Activated CD4-positive, CD25-positive, alpha-beta regulatory T cell (primary cell): ENCODE measurements at places on chromosomes 5 and 9.

DNA sequence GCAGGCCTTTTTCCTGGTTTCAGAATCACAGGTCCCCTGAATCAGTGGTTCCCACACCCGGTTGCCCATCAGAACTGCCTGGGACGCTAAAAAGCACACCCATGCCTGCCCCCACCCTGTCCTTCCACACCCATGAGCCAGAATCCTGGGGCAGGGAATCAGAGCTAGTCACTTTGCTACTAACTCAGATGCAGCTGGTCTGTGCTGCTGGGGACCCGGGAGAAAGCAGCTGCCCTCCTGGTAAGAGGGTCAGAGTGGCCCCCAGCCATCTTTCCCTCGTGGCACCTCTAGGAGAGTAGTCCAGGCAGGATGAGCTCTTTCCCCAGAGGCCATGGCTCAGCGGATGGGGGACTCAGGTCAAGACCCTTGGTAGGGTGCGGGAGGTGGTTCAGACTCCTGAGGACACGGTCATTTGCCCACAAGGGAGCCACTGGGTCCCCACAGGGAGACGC, 11.3 kb upstream of the NUP214 start:
- no peak for DNase-seq

GRCh38 chr9:130944510-130945058, 5.5 kb upstream of the FIBCD1 start:
- DNase-seq: no peak

GRCh38 chr9:107715740-107716139, 226.2 kb upstream of the KLF4 start:
- no peak for DNase-seq

- no peak for DNase-seq
These were observed 36.8 kb upstream of the NFIB start for GRCh38 chr9:14350754-14351153.

DNA sequence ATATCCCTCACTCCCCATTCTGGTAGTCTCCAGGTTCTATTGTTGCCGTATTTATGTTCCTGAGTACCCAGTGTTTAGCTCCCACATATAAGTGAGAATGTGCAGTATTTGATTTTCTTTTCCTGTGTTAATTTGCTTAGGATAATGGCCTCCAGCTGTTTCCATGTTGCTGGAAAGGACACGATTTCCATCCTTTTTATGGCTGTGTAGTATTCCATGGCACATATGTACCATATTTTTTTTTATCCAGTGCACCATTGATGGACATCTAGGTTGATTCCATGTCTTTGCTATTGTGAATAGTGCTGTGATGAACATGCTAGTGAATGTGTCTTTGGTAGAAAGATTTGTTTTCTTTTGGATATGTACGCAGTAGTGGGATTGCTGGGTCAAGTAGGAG, 98.2 kb downstream of the NNT start:
- no peak for DNase-seq

- DNase-seq: no peak
These were observed 282.3 kb downstream of the TMEM167A start for GRCh38 chr5:82794876-82795275.

DNA sequence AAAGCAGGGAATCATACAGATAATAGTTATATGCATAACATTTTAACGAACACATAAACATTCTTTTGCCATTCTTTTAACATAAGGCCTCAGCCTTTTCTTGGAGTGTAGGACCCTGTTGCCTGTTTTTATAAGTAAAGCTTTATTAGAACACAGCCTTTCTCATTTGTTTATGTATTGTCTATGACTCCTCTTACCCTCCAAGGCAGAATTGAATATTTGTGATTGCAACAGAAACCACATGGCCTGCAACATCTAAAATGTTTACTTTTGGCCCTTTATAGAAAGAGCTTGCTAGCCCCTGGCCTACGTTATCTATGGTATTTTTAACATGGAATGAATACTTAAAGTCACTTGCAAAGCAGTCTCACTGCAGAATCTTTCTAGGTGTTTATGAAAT, 2.6 kb downstream of the SLC31A1 start:
- no peak for DNase-seq

GRCh38 chr5:33824516-33825195, 67.1 kb downstream of the ADAMTS12 start:
- no peak for DNase-seq

DNA sequence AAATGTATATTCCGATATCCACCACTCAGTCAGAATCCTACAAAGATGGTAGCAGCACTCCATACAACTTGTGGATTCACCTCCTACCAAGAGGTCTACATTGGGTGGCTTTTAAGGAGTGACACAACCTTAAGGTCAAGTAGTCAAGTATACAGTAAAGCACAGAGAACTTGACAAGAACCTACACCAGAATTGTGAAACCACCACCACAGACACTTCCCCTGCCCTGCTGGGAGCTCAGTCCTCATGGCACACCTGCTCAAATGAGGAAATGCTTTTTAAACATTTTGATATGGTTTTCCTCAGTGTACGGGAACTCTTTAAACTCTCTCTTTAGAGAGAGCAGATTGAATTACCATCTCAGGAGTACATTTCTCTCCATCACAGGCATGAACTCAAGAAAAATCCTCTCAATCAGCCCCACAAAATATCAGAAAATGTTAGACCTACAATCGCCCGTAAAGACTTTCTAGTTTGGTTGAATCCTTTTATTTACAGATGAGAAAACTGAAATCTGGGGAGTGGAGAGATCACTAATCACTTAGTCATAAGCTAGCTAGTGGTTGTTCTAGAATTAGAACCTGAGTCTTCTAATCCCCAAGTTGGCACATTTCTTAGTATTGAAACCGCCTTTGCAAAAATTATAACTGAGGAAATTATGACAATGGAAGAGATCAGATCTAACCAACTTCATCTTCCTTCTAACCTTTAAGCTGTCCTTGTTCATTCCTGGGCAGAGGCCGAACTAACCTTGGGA, 38.5 kb upstream of the NR4A3 start:
- DNase-seq: no peak

- DNase-seq: no peak
These were observed 492.2 kb upstream of the ARRDC3 start for GRCh38 chr5:91875196-91875779.

GRCh38 chr5:109705596-109705995, 15.9 kb downstream of the MAN2A1 start:
- no peak for DNase-seq

- DNase-seq: no peak
These were observed 105.2 kb downstream of the LIFR start for GRCh38 chr5:38451074-38451725.

DNA sequence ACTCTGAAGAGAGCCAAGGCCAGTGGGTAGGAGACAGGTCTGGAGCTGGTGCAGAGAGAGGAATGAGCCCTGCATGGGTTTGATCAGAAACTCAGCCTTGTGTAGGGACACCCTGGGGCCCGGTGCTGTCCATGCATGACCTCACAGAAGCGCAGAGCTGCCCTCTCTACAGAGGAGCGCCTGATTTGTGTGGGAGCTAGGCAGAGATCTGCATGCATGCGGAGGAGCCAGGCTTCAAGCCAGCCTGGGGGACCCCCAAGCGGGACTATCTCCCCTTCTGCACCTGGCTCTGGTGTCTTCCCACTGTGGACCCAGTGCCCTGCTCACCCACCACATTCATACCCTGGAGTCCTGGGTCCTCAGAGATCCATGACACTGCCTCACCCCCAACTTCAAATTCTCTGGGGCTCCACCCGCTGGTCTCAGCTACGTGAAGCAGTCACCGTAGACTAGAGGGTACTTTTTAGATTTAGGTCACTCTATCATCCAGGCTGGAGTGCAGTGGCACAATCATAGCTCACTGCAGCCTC, 2.6 kb upstream of the LCN2 start:
- DNase-seq: no peak

DNA sequence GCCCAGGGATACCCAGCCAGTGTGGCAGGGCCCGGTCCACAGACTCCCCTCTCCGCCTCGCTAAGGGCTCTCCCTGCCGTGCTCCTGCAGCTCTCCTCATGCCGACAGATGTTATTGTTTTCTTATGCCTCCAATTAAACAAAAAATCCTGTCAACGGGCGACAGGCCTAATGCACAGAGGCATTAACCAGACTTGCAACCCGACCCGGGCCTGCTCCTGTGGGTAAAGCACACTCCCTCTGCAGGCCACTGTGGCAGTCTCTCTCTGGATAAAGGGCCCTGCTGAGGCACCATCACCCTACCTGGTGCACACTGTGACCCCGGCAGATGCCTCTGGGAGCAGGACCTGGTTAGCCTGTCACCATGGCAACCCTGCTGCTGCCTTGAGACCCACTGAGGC, 27.5 kb upstream of the HAND1 start:
- no peak for DNase-seq

DNA sequence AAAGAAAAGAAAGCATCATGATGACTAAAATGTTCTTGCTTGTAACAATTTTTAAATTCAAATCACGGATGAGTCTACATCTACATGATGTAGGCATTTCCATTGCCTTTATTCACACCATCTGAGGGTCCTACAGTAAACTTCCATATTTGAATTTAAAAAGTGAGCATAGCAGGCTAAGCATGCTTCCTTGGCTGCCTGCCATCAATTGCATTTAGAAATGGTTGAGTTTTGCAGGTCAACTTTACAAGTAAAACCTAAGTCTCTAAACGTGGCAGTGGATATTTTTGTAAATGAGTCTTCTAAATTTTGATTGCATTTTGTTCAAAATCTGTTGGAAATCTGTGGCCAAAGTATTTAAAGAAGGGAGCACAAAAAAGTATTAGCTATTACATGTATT, 136.5 kb upstream of the PTCH1 start:
- no peak for DNase-seq

GRCh38 chr5:118208031-118208453, 780.3 kb downstream of the DTWD2 start:
- no peak for DNase-seq

GRCh38 chr5:131303537-131303936, 39.7 kb downstream of the CDC42SE2 start:
- DNase-seq: no peak

DNA sequence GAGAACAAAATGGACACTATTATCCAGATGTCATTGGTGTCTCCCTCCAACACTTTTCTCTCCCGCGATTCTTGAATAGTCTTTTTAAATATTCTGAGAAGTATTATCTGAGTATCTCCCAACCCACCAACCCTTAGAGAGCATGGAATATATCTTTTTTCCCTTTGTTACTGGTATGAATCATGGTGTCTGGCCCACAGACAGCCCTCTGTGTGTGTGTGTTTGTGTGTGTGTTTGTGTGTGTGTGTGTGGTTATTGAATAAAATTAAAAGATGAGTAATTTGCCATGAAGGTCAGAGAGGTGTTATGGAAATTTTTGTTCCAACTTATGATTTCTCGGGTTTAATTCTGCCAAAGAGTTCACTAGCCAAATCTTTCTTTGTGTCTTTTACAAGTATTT, 47.7 kb downstream of the CAMK4 start:
- DNase-seq: no peak

DNA sequence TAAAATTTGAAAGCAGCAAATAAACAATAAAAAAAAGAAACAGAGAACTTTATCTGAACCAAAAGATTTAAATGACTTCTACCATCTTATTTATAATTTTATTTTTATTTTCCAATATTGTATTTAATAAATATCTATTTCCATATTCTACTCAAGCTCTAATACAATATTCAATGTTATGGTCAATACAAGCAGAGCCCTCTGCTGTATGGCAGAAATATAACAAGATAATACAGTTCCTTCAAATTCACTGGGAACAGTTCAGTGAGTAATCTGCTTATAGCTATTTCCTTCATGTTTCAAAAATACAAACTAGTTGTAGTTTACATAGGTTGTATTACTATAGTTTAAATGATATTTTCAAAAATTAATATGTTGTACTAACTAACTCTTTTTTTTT, 332.7 kb downstream of the PRDM9 start:
- DNase-seq: no peak

GRCh38 chr5:150138551-150139265, 16.9 kb downstream of the PDGFRB start:
- DNase-seq: no peak

- no peak for DNase-seq
These were observed 11.3 kb downstream of the ACSL6 start for GRCh38 chr5:132000241-132000490.

- peak; percentile 88 for DNase-seq
These were observed at the start of gene SNAPC3 for GRCh38 chr9:15422372-15423230. TSS of gene SNAPC3 (plus strand) at chr9:15422876. CDS start at chr9:15422880, 4 bp downstream.

GRCh38 chr5:160556846-160557245, 135.2 kb downstream of the PTTG1 start:
- no peak for DNase-seq

DNA sequence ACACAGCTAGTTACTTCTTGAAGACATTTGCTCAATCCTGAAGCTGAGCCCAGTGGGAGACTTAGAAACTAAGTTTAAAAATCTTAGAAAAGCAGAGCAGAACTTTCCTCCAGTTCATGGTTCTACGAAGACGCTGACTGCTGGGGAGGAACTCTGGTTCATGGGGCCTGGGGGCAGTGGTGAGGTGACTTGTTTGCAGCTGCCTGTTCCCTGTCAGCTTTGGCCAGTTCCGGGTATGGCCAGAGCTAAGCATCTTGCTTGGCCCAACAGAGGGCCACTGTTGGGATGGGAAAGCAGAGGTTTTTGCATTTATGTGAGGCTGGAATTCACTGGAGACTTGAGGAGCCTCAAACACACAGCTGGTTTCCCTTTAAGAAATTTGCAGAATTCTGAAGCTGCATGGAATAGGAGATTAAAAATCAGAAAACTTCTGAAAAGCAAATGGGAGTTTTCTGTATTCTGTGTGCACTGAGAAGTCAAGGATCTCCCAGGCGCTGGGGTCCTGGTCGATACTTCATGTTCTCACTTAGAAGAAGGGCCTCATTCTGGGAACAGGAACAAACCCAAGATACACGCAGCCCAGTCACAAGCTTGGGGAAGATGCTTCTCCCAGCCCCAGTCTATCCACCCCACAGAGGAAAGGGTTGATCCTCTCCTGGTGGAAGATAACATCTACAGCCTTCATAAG, 10.6 kb upstream of the HMHB1 start:
- DNase-seq: no peak

- no peak for DNase-seq
These were observed 122.5 kb upstream of the SLC44A1 start for GRCh38 chr9:105121861-105122430.

- peak; percentile 26 for DNase-seq
These were observed 2.8 kb upstream of the PFN3 start for GRCh38 chr5:177403102-177403791.

DNA sequence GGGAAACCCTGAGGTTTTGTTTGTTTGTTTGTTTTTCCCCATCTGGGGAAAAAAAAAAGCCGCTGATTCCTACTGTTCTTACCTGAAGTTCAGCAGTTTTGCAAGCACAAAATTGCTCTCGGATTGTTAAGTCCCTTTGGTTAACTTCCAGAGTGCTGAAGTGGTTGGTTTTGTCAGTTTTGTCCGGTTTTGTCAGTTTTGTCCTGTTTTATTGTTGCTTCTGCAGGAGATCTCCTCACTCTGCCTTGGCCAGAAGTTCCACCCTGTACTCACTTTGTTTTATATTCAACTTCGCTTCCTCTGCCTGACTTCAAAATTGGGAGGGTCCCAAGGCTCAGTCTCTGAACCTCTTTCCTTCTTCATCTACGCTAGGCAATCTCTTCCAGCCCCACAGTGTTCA, 14.4 kb downstream of the ZNF346 start:
- no peak for DNase-seq

- DNase-seq: no peak
These were observed 149.0 kb upstream of the PCA3 start for GRCh38 chr9:76615177-76615603.

GRCh38 chr5:92703976-92704375, 877.0 kb downstream of the NR2F1-AS1 start:
- no peak for DNase-seq
